ENCODE measurements at places on chromosomes 3 and 15.

DNA sequence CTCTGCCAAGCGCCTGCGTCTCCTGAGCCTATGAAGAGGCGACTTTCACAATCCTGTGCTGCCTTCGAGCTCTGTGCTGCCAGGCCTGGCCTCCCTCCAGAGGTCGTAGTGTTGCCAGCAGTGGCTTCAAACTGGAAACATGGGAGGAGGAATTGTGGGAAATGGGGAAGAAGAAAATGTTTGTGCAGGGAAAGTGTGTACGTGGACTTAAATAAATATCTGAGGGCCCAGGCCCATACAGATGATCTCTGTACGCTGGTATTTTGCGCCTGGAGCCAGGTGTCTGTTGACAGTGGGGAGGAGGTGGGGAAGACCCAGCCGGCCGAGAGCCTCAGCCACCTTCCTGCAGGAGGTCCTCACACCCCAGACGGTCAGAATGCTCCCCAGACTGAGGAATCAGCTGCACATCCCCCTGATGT is 44.6 kb downstream of the ZBTB38 start:
- DNase-seq = peak; percentile 26

DNA sequence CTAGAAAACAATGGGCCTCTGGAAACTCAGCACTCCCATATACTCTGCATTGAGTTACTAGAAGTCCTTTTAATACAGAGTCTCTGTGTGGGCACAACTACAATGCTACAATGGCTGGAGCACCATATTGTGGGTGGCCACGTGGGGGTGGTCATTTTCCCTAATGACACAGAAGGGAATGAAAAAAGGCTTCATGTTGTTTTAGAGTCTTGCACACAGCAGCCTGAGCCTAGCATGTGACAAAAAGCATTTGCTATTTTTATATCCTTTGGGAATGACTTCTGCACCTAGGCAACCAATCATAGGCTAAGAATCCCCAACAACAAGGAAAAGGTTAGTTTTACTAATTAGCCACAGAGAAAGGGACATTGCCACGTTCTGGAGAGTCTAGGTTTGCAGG is 120.6 kb downstream of the PPM1L start:
- DNase-seq = no peak

GRCh38 chr3:122934251-122934650 is 93.3 kb downstream of the SEMA5B start:
- no peak for DNase-seq

DNA sequence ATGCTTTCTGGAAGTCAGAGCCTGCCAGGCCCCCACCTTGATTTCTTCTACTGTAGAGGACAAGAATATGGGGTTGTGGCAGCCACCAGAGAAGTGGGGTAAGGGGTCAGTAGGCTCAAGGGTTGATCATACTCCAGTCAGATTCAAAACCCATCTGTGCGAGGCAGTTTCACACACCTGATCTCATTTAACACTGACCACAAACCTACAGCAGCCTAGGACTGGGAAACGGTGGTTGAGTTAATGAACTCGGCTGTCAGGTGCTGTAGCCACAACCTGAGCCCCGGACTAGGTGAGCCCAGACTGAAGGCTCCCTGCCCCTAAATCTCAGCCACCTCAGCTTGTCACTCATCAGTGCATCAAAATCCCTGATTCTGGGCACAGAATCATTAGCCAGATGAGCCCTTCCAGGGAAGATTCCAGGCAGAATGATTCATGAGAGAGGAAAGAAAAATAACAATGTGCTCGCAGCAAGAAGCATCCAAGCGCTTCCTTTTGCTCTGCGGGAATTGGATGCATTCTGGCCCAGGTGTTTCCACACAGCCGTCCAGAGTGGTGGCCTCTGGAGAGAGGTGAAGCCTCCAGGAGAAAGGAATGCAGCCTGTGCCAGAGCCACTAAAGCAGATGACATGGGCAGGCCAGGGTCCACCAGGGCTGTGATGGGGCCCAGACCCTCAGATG is 102.1 kb downstream of the SRGAP3 start:
- DNase-seq = no peak

- no peak for DNase-seq
These were observed 1.4 kb downstream of the PEAK1 start for GRCh38 chr15:77418391-77418965.

- no peak for DNase-seq
These were observed 23.2 kb downstream of the LMCD1 start for GRCh38 chr3:8524656-8525399.

GRCh38 chr15:66833803-66834202 is 131.8 kb downstream of the SMAD6 start:
- no peak for DNase-seq

DNA sequence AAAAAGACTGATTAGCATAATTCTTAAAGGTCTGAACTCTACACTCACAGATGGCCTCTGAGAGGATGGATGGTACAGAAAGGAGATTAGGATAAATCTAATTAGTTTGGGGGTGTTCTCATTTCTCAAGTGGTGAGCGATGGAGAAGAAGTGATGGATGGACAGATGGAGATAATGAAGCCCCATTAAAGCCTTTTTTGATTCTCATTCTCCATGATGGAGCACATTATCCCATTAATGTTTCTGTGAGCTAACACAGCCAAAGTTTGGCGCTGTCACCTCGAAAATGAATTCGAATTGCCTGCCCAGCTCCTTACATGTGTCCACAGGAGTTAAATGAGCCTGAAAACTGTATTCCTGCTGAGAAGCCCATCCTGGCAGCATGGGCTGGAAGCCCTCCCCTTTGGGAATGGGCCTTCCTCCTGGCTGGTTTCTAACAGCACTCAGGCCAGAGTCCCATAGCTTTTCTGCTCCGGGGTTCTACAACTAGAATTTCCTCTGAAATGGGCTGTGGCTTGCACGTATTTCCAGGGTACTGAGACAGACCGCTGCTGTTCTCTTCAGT is 726.0 kb upstream of the CFAP20DC start:
- no peak for DNase-seq

GRCh38 chr3:168272343-168272985 is 176.7 kb upstream of the GOLIM4 start:
- no peak for DNase-seq

GRCh38 chr3:193968380-193968974 is 167.5 kb upstream of the HES1 start:
- no peak for DNase-seq

DNA sequence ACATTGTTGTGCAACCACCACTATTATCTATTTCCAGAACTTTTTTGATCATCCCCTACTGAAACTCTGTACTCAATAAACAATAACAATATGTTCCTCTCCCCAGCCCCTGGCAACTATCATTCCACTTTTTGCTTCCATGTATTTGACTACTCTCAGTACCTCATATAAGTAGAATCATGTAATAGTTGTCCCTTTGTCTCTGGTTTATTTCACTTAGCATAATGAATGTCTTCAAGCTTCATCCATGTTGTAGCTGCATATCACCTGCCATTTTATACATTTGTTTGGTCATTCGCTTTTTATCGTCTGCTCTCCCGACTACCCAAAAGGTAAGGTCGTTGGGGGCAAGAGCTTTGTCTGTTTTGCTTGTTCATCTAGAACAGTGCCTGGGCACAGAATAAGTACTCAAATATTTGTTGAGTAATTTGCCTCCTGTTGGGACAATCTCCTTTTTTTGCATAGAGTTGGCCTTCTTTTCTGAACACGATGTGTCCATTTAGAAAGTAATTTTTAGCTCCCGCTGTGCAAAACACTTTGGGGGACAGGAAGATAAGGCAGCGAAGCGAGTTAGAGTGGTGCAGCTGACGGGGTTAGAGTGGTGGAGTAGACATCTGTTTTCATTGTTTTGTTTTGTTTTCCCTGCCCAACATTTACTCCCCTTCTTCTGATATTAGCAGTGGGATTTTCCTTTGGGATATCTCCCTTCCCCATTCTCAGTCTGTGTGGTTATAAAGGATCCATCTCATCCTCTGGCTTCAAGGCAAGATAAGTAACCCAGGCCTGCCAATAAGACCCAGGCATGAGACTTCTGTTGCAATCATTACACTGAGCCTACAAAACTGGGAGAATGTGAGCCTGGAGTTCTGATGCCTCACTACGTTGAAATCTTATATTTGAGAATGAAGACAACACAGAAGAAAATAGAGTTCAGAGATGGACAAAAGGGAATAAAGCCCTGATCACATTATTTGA is 83.4 kb upstream of the RNU6-1 start:
- no peak for DNase-seq

DNA sequence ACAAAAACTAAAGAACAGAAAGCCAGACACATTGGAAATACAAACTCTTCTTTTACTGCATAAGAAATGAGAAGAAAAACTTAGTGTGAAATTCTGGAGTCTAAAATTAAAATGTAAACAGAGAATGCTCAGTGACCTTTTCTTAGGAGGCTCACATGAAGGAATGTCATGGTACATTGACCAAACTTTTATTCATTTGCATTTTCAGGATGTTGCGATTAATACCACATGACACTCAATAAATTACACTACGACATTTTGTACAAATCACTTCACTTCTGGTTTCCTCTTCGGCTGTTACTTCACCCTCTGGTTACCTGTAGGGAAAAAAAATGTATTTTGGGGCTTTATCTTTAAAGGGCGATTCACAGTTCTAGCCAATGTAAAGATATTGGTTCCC is 56.4 kb upstream of the ACTC1 start:
- DNase-seq = no peak

DNA sequence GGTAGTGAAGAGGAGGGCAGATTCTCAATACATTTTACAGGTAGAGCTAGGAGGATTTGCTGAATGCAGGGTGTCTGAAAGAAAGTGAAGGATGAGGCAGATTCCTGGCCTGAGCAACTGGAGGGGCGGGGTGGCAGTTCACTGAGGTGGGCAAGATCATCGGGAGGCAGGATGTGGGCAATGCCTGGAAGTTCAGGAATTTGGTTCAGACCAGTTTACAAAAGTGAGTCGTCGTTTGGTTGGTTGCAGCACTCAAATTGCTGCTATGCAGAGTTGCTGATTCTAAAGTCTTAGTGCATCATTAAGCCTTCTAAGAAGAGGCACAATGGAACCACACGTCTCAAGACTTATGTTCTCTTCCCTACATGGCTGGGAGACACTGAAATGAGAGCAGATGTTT is 134.0 kb downstream of the MFSD1 start:
- DNase-seq = no peak

DNA sequence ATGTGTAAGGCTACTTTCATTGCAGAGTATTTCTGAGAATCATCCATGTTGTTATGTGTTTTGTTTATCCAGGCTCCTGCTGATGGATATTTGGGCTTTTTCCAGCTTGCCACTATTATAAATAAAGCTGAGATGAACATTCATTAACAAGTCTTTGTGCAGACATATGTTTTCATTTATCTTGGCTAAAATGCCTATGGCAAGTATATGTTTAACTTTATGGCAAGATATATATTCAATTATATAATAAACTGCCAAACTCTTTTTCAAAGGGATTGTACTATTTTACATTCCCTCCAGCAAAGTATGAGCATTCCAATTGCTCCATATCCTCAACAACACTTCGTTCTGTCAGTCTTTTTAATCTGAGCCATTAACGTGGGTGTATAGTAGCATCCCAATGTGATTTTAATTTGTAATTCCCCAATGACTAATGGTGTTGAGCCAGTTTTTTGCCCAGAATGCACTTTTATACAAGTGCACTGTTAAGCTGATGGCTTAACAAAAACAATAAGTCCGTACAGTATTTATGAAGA is 452.4 kb downstream of the SHQ1 start:
- no peak for DNase-seq
